Activated CD4-positive, CD25-positive, alpha-beta regulatory T cell treated with anti-CD3 and anti-CD28 coated beads, Interleukin-2, amount 50 U/mL, for 16 hours (primary cell): ENCODE measurements at places on chromosomes 16 and 17.

- DNase-seq = no peak
These were observed 42.3 kb upstream of the NKD1 start for GRCh38 chr16:50505714-50506542.

- no peak for DNase-seq
These were observed 26.7 kb downstream of the VAC14 start for GRCh38 chr16:70774261-70774660.

DNA sequence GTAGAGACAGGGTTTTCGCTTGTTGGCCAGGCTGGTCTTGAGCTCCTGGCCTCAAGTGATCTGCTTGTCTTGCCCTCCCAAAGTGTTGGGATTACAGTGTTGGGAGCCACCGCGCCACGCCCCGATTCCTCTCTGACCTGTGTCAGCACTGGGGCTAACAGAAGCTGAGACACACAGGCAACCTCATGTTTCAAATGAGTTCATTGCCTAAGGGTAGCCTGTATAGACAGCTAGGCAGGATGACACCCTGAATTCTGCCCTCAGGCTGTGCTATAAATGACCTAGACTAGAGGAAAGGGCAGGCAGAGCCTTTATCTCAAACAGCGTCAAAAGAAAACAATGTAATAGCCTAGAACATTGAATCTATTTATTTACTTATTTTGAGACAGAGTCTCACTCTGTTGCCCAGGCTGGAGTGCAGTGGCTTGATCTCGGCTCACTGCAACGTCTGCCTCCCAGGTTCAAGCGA, 2.3 kb upstream of the CDK3 start:
- DNase-seq = no peak

DNA sequence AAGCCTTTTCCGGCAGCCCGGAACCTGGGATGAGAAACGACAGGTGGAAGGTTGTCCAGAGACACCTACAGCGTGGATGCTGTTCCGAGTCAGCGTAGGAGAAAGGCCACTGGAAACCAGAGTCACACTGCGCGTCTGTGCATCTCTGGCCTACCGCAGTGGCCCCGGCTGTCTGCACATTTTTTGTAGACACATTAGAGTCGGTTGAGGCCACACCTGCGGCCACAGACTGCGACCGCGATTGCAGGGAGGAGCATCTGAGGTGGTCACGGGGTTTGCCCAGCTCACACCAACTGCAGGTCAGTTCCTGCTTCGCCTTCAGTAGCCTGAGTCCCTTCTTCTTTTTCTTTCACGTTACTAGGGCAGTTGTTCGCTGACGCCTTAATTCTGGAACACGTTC, 52.4 kb downstream of the WDR45B start:
- DNase-seq = no peak

DNA sequence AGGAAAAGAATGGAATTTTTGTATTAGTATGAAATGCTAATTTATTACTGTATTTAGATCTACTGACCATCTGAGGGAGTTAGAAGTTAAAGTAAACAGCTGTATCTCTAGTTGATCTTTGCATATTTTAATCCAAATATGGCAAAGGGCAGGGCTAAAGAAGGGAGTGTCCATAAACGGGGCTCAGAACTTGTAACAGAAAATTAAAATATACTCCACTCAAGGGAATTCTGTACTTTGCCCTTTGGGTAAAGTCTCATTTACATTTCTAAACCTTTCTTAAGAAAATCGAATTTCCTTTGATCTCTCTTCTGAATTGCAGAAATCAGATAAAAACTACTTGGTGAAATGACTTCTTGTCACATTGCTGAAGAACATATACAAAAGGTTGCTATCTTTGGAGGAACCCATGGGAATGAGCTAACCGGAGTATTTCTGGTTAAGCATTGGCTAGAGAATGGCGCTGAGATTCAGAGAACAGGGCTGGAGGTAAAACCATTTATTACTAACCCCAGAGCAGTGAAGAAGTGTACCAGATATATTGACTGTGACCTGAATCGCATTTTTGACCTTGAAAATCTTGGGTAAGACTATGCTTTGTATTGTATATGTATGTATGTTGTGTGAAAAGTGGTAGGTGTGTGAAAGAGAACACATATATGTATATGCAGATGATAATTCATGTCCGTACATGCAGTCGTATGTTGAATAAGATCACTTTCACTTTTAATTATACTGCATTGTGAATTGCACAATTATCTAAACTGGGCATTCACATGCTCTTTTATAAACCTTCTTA, at the start of gene ASPA:
ASPA (plus strand) TSS at position 186 of the 799 bp plus-strand sequence; CDS start at position 349, 163 bp downstream.
- no peak for DNase-seq

DNA sequence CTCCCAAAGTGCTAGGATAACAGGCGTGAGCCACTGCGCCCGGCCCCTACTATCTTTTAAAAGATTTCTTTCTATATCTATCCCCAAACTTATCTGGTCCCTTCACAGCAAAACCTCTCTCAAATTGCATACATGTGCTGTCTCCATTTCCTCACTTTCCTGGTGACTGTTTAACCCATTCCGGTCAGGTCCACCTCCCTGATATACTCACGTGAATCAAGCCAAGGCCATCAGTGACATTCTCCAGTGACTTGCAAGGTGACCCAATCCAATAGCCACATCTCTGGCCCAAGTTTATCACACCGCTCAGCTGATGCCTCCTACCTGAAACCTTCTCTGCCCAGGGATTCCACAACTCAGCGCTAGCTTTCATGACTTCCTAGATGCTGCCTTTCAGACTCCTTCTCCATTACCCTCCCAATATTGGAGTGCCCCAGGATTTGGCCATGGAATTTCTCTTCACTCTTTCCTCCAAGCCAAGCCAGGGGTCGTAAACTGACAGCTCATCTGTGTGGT, 1.4 kb upstream of the CTCF start:
- no peak for DNase-seq

- DNase-seq = no peak
These were observed 107.8 kb downstream of the XYLT1 start for GRCh38 chr16:17362946-17363345.
